CD4-positive, alpha-beta T cell (primary cell): ENCODE measurements at places on chromosomes 12 and 14. TPM values are rescaled to one million over a fixed set of nuclear protein-coding genes. Genes with fewer than 3 reads are reported as not detected.

- no peak overlapping the region for H3K27ac ChIP-seq
- peaks cover 4% of the 10 kb centered on the region for H3K4me1 ChIP-seq
- no peaks in the 10 kb centered on the region for H3K36me3 ChIP-seq
- no peak for DNase-seq
These were observed 164.7 kb downstream of the ADCK1 start for GRCh38 chr14:77964586-77964985.

The SAMD15 gene
- total RNA-seq, result 0.34 TPM

The KRT6C gene
- not detected for total RNA-seq

- no peak for DNase-seq
- no peaks in the 10 kb centered on the region for H3K4me1 ChIP-seq
- no peak overlapping the region for H3K27ac ChIP-seq
- no peaks in the 10 kb centered on the region for H3K36me3 ChIP-seq
- no peak overlapping the region for H3K4me3 ChIP-seq
These were observed 118.3 kb downstream of the DAAM1 start for GRCh38 chr14:59306775-59307174.

The PTGR2 gene
- total RNA-seq, result 1.1 TPM

DNA sequence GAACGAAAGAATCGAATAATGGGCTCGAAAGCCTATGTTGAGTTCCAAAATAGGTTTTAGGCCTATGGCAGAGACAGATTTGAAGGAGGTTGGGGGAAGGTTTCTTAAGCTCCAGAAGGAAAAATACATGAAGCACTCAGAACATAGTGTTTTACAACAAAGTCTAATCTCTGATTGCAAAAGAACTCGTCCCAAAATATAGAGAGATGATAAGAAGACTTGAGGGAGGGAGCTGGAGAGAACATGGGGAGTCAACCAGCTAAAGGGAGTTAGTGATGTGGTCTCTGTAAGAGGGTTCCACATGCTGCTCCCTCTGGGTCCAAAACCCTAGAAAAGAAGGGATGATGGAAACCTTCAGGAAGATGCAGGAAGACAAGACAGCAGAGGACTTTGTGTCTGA, 54.8 kb upstream of the DAAM1 start:
- no peaks in the 10 kb centered on the region for H3K36me3 ChIP-seq
- no peak overlapping the region for H3K27ac ChIP-seq
- no peak for DNase-seq
- no peaks in the 10 kb centered on the region for H3K4me1 ChIP-seq
